WTC11 (cell line): ENCODE measurements at places on chromosomes 11 and 22.

DNA sequence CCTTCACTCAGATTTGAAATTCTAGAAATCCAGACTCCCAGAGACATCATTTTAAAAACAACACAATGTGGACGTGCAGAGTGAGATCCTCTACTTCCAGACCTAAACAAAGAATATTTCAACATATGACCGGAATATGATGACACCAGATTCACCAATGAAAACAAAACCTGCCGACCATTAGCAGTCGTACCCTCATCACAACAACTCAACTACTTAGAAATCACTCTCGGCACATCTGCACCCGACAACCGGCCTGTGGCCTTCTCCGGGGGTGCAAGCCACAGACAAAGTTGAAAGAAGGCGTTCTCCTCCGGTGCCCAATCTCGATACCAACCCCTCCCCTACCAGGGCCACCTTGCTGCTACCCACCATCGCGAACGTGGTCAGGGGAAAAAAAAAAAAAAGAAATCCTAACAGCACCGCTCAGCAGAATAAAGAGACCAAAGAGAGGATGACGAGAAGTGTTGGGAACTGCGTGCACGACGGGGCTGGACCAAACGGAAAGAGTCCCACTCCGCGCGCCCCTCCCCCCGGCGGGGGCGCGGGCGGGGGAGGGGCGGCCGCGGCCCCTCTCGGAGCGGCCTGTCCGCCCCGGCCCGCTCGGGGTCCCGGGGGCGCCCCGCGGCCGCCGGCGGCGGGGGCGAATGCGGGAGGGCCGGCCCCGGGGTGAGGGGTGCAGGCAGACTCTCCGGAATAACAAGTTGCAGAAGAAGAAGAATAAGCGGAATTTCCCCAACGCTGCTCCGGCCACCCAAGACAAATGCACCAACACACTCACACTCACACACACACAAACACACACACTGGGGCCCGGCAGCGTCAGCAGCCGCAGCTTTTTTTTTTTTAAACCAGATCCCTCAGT, 1.7 kb downstream of the PHF21A start:
- no peak for DNase-seq

DNA sequence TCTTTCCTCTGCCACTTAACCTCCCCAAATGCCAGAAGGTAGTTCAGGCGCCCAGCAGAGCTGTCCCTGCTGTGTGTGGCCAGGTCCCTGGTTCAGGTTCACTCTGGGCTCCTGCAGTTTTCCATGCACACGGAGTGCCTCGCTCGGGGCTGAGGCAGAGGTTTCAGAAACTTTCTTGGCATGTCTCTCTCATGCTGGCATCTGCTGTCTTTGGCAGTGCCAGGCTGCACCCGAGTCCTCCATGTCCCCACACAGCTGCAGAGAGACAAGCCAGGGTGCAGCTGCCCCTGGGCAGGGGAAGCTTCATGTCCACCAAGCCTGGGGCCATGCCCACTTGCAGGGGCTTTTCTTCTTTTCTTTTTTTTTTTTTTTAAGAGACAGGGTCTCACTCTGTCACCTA, 7.0 kb upstream of the NEFH start:
- no peak for DNase-seq

- no peak for DNase-seq
Observed at GRCh38 chr11:5348551-5349194, 2.6 kb upstream of the OR51B6 start.

DNA sequence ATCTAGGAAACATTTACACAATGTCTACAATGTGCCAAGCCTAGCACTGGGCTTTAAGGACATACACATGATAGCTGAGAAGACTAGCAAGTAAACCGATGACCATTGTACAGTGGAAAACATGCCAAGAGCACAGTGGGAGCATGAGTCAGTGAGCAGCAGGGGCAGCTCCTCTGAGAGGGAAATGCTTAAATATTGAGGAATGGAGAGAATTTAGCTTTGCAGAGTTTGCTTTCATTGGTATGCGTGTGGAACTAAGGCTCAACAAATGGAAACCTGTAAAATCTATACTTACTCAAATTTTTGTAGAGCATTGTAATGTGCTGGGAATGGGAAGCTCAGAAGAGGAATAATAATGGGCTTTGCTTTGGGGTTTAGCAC, 282.3 kb downstream of the ST3GAL4 start:
- DNase-seq = no peak

- peak; percentile 93 for DNase-seq
Observed at GRCh38 chr22:25235547-25236290, 16.3 kb downstream of the CRYBB2 start.

DNA sequence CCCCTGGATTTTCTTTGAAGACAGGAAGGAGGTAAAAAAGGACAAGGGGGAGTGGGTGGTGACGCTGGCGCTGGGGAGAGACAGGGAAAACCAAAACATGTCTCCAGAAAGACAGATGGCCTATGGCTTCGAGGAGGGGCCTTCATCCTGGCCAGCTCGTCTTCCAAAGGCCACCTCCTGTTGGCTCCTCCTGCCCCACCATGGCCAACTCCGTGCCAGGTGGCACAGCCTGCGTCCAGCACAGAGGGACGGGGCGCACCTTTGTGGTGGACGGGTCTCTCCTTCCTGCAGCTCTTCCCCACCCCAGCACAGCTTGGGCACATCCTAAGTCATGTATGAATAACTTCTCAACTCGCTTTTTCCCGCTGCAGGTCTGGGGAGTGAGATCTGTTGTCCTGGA, 22.7 kb downstream of the IGSF9B start:
- DNase-seq = no peak

- no peak for DNase-seq
Observed at GRCh38 chr22:20595461-20595860, 88.1 kb downstream of the MED15 start.

GRCh38 chr22:50060441-50061140, 2.5 kb upstream of the TTLL8 start:
- no peak for DNase-seq

DNA sequence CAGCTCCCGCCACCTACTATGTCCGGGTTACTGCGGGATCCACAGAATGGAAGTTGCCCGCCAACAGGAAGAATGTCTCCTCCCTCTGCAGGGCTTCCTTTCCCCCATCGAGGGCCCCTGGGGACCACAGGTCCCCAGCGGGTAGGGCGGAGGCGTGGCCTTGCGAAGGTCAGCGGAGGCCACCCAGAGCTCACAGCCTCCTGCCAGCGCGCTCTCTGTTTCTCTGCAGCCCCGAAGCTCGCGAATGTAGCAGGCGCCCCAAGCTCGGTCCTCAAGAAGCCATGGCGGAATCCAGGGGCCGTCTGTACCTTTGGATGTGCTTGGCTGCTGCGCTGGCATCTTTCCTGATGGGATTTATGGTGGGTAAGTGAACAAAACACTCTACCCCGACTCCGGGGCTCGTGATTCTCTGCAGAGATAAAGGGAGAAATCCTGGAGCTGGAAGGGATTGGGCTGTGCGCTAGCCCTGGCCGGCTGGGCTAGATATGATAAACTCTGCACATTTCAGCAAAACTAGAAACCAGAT, at the start of gene NAALAD2:
Gene NAALAD2 (plus strand): TSS at position 186 of the 526 bp plus-strand sequence. CDS start 96 bp downstream, at position 282.
- DNase-seq = peak; percentile 74

DNA sequence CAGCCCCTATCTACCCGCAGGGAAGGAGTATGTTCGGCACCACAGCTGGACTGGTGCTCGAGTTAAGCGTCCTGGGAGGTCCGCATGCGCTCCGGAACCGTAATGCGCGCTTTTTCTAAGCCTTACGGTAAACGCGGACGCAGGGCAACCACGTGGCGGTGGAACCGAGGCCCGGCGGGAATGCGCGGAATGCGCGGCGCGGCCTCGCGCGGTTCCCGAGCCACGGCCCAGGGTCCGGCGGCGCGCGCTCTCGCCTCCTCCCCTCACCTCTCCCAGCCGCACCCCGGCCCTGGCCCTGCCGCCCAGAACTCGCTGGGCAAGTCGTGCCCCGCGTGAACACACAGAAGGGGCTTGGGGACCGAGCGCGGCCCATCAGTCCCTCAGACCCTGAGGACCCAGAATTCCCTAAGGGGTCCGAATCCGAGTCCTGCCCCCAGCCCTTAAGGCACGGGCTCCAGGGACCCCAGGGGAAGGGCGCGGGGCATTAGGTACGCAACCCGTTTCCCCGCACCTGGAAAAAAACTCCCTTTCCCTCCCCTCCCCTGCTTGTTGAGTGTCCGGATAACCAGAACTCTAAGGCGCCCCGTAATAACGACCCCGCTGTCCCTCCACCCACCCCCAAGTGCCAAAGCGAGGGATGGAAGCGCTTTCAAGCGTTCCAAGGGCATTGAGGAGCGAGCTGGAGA, 4.3 kb upstream of the CCND1 start:
- DNase-seq = peak; percentile 84
